ENCODE measurements at places on chromosomes 16 and 17.

DNA sequence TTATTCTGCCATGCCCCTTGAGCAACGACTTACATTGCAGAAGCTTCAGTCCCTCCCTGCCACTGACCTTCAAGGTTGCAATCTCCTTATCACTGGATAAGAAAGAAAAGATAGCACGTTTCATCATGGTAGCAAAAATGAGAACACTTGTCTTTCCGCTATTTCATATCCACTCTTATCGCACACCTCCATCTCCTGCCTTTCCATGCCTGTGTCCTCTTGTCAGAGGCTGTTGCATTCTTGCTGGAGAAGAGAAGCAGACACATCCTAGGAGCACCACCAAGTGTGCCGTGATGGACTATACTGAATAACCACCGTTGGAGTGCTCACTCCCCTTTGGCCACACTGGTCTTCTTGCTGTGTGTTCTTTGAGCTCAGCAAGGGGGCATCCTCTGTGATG, 230.6 kb upstream of the IRX3 start:
- no peak for DNase-seq

- no peak for DNase-seq
Measured at GRCh38 chr16:10805334-10805733, 13.3 kb downstream of the TVP23A start.

DNA sequence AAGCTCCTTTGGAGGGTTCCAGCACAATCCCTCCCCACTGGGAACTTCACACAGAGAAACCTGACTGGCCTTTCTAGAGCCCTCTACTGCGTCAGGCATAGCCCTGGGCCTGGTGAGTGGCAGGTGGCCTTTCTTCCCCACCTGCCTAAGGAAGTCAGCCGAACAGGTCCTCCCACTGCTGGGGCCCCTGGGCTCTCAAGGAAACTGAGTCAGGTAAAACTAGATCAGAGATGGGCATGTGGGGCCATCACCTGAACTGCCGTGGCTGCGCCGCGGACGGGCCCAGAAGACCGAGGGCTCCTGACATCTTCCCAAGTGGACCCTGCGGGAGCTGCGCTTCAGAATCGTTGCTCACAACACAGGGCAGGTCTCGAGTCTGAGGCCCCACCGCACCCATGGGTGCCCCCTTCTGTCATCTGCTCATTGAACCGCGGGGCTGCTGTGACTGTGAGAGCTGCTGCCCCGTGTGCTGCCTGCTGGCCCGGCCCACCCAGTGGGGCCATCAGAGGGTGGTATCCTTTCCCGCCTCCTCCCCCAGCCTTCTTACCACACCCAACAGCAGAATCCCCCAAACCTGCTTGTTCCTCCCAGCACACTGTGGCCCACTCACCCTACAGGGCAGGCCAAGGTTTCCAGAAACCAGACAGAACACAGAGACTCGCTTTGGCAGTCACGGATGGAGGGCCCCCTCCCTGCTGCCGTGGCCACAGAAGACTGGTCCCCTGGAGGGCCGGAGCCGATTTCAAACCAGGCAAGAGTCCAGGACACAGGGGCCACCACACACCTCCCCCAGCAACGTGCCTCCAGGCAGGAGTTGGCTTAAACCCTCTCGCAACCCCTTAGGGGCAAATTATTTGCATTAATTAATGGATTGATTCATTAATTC, 81.1 kb downstream of the TBC1D16 start:
- DNase-seq, result no peak

- no peak for DNase-seq
Measured at GRCh38 chr16:1344499-1344898, 7.2 kb downstream of the TSR3 start.

- DNase-seq, result no peak
Measured at GRCh38 chr16:177394-177822, 928 bp downstream of the HBA1 start.

GRCh38 chr17:39063681-39064069, 87.8 kb downstream of the PLXDC1 start:
- no peak for DNase-seq

- peak; percentile 37 for DNase-seq
Measured at GRCh38 chr16:6482696-6483468, 849.8 kb upstream of the RBFOX1 start.

DNA sequence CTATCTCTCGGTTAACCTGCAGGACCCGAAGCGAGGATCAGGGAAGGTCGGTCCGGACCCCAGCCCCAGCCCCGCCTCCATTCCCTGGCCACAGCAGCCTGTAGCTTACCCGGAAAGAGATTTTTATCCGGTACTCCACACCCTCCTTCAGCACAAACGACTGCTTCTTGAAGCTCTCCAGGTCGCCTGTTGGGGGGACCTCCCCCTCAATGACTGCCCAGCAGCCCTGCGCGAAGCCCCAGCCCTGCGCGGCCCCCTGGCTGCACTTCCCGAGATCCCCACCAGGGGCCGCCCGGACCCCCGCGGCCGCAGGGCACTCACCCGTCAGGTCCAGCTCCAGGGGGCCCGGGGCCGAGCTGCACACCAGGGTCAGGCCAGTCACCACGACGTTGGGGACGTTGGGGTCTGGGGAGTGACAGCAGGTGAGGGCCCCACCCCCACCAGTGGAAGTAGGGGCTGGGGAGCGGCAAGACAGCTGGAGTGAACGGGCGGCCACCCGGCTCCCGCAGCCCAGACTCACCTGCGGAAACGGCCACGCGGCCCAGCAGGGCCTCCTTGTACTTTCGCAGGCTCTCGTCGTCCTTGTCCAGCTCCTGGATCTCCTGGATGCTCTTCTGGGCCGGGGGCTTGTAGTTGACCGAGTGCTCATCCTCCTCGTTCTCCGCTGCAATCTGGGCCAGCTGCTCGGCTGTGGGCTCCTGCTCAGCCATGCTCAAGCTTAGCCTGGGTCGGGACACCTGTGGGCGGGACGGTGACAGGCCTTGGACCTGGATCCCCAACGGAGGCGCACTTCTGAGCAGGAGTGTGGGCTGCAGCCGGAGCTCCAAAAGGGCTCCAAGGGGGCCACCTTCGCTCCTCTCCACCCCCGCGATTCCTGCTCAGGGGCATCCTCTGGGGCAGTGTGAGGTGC, 1.7 kb downstream of the ARHGDIA start:
- DNase-seq, result peak; percentile 80

DNA sequence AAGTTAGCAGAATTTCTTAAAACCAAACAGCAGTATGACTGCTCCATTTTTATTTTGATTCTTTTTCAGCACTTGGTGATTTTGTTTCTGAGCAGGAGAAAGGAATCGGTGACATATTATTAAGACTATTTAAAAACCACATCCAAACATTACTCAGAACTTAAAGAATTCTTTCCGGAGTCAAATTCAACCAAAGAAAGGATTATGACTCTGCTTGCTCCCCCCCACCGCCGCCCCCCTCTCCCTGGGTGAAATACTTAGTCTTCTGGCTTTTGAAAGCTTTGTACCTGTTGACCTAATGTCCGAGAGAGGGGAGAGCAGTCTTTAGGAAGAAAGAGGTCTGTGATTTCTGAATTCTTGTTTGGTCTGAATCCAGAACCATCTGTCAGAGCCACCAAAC, 17.9 kb upstream of the COL1A1 start:
- DNase-seq, result peak; percentile 81

DNA sequence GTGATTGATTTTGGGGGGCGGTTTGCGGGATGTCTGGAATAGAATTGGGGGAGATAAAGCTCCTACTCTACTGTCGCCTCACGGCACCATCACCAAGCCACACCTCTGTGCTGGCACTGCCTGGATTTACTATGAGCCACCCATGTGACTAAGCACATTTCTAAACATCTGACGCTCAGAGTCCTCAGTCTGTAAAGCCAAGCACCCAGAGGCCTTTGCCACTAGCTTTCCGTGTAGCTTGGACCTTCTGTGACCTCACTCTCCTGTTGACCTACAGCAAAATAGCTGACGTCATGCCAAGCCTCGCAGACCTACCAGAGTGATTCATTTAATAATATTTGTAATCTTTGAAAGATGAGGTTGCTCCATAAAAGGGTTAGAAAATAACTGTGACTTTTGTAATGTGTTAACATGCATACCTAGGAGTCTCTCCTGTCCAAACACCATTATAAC, 38.5 kb upstream of the MYOCD start:
- DNase-seq, result peak; percentile 51

DNA sequence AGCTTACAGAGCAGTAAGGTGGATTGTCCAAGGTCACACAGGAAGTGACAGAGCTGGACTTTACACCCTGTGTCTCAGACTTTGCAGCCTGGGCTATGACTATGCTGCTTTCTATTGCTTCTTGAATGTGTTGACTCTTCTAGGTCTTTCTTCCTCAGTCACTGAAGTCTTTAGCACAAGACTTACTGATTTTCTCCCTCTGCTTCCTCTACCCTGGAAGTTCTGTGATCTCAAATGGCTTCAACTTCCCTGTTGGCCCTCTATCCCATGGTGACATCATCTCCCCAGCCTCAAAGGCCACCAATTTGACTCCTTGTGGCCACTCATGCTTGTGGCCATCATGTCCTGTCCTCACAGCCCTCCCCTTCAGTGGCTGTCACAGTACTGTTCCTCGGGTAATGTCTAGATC, 181.3 kb downstream of the HS3ST3A1 start:
- DNase-seq, result no peak

GRCh38 chr16:74903901-74904678, 80.8 kb downstream of the WDR59 start:
- no peak for DNase-seq

DNA sequence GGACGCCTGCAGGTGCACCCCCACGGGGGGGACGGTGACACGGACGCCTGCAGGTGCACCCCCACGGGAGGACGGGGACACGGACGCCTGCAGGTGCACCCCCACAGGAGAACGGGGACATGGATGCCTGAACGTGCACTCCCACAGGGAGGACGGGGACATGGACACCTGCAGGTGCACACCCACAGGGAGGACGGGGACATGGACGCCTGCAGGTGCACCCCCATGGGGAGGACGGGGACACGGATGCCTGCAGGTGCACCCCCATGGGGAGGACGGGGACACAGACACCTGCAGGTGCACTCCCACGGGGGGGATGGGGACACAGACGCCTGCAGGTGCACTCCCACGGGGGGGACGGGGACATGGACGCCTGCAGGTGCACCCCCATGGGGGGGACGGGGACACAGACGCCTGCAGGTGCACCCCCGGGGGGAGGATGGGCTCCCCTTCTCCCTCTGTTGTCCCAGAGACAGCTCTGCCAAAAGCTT, 114.5 kb upstream of the METRNL start:
- no peak for DNase-seq

GRCh38 chr16:8436931-8437330, 153.4 kb downstream of the TMEM114 start:
- DNase-seq, result no peak

Measured in urothelium cell line (cell line).